H1 (cell line): ENCODE measurements at places on chromosomes 16 and 17.

DNA sequence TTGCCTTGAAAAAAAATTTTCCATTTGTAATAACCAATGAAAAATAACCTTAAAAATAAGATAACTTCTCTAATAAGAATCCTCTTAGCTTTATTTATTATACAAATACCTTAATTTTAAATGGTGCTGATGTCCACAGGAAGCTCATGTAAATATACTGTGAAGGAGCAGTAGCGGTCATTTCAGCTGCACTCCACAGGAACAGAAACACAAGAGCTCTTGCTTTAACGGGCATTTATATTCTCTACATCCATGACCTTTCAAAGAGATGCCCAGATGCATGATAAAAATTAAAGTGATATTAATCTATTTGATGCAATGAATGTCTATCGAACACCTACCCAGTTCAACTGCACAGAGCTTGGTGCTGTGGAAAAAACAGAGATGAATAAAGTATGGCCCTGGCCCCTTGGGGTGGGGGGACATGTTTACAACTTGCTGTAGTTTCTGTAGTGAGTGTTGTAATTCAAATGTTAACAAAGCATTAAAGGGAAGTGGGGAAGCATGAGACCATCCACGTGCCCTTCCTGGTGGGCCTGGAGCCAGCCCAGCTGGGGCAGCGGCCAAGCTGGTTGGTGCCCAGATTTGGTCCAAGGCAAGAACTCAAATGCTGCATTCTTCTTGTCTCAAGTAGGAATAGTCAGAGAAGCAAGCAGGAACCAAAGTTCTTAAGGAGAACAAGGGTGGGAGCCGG, 47.9 kb downstream of the IQCK start:
- no peak for DNase-seq

DNA sequence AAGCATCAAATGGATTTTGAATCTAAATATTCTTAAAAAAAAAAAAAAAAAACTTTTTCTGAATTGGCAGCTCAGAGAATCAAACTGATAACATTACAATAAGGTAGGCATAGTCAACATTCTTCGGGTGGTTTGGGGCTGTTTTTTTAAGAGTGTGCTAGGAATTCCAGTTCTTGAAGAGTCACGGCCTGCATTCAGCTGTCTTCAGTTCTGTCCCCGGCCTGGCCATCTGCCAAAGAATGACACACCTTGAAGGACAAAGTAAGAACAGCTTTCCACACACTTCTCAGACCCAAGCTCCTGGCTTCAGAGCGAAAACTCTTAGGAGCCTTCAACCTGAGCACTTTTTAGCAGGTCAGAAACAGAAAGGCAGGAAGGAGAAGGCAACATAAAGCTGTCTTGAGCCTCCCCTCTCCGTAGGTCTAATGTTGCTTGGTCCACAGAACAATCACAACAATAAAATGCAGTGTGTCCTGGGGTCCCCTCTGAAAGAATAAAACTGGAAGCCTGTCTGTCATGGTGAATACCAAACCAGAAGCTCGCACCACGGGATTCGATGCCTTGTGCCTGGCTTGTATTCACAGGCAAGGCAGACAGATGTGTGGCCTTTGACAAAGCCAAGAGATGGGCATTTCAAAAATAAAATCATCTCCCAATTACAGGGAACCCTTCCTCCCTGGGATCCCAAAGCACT, 524.4 kb upstream of the ZFHX3 start:
- no peak for DNase-seq

DNA sequence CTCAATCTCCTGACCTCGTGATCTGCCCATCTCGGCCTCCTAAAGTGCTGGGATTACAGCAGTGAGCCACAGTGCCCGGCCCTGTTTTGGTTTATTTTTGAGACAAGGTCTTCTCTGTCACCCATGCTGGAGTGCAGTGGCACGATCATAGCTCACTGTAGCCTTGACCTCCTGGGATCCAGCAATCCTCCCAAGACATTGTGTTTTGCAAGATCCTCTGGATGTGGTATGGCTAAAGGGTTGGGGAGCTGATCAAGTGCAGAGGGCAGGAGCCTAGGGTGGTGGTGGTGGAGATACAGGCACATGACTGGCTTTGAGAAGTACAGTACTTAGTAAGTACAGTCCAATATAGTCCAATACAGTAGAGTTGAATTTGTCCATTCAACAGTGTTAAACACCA, 16.6 kb upstream of the TNS4 start:
- no peak for DNase-seq

DNA sequence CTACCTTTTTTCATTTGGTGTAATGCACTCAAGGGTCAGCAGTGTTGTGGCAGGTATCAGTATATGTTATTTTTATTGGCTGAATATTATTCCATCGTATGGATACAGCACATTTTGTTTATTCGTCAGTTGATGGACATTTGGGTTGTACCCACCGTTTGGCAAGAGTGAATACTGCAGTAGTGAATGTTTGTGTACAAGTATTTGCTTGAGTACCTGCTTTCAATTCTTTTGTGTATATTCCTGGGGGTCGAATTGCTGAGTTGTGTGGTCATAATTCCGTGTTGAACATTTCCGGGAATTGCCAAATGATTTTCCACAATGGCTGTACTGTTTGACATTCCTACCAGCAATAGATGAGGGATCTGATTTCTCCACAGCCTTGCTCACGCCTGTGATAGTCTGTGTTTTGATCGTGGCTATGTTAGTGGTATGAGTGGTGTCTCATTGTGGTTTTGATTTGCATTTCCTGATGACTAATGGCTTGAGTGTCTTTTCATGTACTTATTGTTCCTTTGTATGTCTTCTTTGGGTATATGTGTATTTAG, 108.4 kb downstream of the OR1D5 start:
- no peak for DNase-seq

DNA sequence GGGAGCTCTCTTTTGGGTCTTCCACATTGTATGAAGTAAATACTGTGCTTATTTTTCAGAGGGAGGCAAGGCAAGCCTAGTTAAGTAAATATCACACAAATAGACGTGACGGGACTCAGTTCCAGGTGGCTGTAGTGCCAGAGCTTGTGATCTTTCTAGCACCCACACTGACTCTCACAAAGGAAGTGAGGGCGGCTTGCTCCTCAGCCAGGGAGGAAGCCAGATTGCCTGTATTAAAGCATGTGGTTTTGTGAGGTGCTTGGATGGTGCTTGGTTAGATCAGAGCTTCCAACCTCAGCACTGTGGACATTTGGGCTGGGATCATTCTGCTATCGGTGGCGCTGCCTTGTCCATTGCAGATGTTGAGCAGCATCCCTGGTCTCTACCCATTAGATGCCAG, 80.1 kb downstream of the VAT1L start:
- no peak for DNase-seq

- no peak for DNase-seq
Observed at GRCh38 chr17:37769050-37769449, 24.2 kb upstream of the HNF1B start.

GRCh38 chr17:72609501-72609900, 483.0 kb downstream of the SLC39A11 start:
- DNase-seq = no peak

DNA sequence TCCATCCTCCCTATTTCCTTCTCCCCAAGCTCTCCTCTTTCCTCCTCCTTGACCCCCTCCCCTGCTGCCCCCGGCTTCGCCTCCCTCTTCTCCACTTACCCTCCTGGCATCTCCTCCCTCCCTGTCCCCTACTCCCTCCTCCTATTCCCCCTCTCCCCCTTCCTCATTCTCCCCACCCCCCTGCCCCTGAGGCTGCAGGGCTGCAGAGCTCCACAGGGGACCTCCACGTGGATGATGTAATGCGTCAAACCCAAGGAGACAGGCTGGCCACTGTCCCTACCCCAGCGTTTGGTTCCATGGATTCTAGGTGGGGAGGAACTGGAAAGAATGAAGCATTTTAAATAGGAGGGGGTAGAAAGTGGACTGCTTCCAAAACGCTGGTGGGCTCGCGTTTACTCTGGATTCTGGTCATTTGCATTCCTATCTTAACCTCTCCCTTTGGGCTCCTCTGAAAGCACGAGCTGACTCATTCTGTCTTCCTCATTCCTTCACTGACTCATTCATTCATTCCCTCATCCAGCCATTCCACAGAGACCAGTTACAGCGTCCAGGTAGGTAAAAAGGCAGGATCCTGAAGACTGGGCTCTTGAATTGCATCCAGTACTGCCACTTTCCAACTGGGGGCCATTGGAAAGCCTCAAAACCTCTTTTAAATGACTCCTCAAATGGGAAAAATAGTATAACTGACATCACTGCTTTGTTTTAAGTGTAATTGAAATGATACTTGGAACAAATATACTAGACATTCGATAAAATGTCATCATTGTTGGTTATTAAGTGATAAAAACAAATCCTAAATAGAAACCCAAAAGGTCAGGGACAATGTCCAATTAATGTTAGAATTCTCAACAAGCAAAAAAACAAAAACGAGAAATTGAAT, 943 bp upstream of the COTL1 start:
- peak; percentile 80 for DNase-seq

GRCh38 chr16:51831595-51832367, 680.7 kb upstream of the SALL1 start:
- no peak for DNase-seq

GRCh38 chr16:3497771-3498170, 2.5 kb upstream of the C16orf90 start:
- DNase-seq = no peak
